Fibroblast of villous mesenchyme (primary cell): ENCODE measurements at places on chromosomes 16 and 17. TPM values are rescaled to one million over a fixed set of nuclear protein-coding genes. Genes with fewer than 3 reads are reported as not detected.

MPP2 gene
- under 0.01 and 1.3 TPM in 2 replicates for total RNA-seq

ARL17B gene
- total RNA-seq: 3.5 and 4.7 TPM in 2 replicates

CHMP1A gene
- total RNA-seq: 102 and 114 TPM in 2 replicates

SULT1A3 gene
- total RNA-seq: 3.5 and 3.9 TPM in 2 replicates

GPRC5B gene
- 12.6 and 21.6 TPM in 2 replicates for total RNA-seq

CA5A gene
- not detected in 2 replicates for total RNA-seq

ZACN gene
- total RNA-seq: not detected in 2 replicates

MT1B gene
- total RNA-seq: not detected in 2 replicates

APPBP2 gene
- total RNA-seq: 42.8 and 69.1 TPM in 2 replicates

P2RX5 gene
- 0.32 and 2.2 TPM in 2 replicates for total RNA-seq

NOG gene
- total RNA-seq: 0.64 and 2.6 TPM in 2 replicates

SPOP gene
- total RNA-seq: 43.5 and 59.2 TPM in 2 replicates

TBC1D3C gene
- total RNA-seq: under 0.01 TPM in 1 of 2 replicates, not detected in the other

DNA sequence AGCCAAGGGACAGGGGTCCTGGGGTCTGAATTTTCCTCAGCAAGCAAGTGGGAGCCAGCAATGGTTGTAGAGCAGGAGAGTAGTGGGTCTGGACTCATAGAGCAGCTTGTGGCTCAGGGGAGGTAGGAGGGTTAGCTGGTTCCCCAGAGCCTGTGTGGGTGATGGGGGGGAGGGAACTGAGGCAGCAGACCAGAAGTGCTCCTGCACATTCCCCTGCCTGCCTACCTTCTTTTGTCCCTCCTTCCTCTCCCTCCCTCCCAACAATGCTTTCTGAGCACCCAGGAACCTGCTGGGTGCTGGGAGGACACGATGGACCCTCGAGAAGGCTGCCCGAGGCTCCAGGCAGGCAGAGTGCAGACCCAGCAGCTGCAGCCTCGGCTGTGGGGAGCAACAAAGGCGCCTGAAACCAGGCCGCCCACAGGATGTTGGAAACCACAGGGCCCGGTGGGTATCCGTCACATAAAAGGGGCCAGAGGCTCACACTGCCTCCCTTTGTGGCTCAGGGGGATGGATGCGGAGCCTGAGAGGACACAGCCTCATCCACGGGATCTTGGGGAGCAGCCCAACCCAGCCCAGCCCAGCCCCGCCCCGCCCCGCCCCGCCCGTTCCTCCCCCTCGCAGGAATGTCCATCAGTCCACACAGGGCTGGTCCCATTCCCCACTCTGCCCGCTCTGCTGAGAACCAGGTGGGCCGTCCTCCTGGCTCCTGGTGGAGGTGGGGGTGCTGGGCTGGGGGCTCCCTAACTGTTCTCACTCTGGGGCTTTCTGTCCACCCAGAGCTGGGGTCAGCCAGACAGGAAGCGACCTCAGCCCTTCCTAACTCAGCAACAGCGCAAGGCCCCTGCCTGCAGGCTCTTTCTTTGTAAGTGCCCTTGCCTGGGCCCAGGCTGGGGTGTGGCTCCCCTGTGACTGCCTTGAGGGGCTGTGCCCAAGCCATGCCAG lies 1.7 kb upstream of the NLRC3 start:
- DNase-seq: no peak

GRCh38 chr16:85554889-85555718 lies 58.0 kb upstream of the GSE1 start:
- peak; percentile 80 for DNase-seq

GRCh38 chr16:4814046-4814445 lies 11.6 kb upstream of the ROGDI start:
- peak; percentile 9 for DNase-seq

DNA sequence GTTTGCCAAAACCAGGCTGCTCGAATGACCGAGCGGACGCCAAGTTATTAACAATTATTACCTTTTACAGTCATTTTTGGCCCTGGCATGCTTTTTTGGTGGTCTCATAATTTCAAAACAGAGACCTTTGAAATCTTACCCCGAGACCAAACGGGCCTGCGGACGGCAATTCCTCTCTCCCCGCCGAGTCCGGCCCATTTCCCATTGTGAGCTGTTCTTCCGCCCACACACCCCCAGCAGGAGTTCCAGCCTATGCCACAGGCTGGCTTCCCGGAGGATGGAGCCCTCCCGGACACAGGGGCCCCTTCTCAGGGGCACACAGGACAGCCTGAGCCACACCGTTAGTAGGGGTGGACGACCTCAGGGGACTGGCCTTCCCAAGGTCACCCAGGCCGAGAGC lies 130.7 kb downstream of the C16orf95 start:
- DNase-seq: no peak

- DNase-seq: no peak
Measured at GRCh38 chr16:16100631-16101030, 122.7 kb downstream of the ABCC6 start.

- no peak for DNase-seq
Measured at GRCh38 chr17:43312011-43312410, 78.2 kb upstream of the RNU2-1 start.

GRCh38 chr16:87490096-87490798 lies 2.6 kb downstream of the ZCCHC14 start:
- DNase-seq: peak; percentile 32

DNA sequence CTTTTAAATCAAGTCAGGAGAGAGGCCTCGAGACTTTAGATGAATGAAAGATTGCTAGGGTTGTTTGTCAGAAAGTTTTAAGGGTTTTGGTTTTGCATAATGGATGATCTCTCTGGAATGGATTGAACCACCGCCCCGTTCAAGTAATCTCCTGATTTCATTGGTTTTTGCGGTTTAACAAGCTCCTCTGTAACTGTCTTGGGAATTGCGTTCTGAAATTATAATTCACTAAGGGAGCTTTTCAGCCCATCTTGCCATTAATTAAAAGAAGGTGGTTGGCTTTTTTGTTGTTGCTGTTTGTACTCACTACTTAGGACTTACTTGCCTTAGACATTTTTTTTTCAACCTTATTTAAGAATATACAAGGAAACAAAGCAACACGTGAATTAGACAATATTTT lies 8.8 kb downstream of the HS3ST4 start:
- DNase-seq: no peak

GRCh38 chr17:49343273-49343672 lies 18.8 kb downstream of the ZNF652 start:
- DNase-seq: no peak

DNA sequence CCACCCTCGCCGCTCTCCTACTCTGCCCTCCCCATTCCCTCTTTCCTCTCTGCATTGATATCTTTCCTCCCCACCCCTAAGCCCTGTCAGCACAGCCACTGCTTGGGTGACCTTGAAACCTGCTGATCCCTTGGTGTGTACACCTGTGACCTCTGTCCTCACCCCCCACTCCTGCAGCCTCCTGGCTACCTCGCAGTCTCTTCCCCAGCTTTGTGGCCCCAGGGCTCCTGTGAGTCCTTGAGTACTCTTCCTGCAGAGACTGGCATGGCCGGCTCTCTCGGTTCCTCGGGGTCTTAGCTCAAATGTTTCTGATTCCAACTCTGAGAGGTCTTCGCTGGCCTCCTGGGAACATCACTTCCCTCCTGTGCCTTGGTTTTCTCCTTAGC lies 31.7 kb downstream of the ADCY7 start:
- DNase-seq: no peak

DNA sequence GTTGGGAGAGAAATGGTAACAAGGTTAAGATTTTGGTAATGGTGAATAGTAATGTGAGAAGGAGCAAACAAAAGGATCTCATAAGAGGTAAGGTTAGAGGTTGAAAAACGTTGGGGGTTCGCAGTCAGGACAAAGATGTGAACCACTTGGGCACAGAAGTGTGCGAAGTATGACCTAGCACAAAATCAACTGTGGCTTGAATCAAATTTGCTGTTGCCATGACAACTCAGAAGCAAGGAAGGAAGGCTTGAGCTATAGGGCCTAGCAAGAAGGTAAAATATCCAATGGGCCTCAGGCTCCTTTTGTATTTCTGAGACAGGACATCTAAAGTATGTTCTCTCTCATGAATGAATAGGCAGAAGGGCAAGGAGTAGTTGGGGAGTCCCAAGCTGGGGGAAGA lies 24.5 kb upstream of the TEKT1 start:
- DNase-seq: no peak

DNA sequence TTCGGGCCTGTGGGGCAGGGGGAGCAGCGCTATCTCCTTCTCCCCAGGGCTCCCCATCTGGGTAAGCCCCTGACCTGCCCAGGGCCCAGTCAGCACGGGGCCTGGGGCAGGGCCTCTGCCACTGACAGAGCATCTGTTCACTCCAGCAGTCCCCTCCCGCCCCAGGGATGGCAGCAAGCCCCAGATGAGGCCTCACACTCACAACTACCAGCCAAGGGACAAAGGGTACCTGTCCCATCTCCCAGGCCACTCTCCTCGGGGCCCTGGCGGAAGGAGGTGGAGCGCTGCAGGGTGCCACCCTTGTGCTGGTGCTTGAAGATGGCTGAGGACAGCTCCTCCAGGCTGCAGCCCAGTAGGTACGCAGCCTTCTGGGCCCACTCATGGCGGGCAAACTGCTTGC lies 64.8 kb downstream of the MYO18A start:
- no peak for DNase-seq

- DNase-seq: no peak
Measured at GRCh38 chr17:45222996-45223538, 1.4 kb downstream of the FMNL1 start.

DNA sequence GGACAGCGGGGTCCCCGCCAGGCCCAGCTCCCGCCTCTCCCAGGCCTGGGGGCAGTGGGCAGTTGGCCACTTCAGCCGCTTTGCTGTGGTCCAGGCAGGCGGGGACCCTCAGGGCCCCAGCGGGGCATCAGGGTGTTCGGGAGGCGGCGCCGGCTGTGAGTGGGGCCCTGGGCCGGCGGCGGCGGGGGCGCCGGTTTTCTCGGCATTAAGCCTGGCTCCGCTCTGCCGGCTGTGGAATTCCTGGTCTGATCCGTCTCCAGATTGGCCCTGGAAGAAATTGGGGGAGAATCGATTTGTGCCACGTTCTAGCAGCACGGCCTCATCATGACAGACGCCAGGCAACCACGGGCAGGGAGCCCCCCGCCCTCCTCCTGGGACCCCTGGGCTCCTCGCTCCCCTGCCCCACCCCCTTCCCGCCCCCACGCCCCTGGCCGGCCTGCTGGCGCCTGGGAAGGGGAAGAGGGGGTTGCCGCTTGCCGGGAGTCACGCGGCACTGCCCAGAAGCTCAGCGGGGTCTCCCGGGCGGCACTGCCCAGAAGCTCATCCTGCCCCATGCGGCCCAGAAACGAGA lies 28.6 kb upstream of the SSTR5 start:
- DNase-seq: no peak
